SJSA1 (cell line): ENCODE measurements at places on chromosomes 2 and 18. TPM values are rescaled to one million over a fixed set of nuclear protein-coding genes. Genes with fewer than 3 reads are reported as not detected.

Gene BCL2
- 4.2 and 7.8 TPM in 2 replicates for total RNA-seq

DNA sequence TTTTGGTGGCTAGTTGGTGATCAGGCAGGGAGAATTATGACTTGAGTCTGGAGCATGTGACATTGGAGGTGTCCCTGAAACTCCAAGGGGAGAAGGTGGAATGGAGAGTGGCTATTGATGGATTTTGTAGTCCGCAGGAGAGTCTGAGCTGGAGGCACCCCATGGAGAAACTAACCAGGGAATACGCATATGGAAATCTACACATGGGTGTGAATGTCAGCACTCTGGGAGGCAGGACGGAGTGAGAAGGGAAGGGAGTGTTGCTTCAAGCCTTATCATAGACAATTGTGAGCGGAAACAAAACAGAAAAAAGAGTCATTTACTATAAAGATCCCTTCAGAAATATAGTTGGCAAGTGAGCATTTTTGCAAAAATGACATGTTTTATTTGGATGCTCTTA lies 667 bp upstream of the SCYGR4 start:
- DNase-seq, result no peak

Gene TUBB6
- total RNA-seq, result 501 and 738 TPM in 2 replicates

Gene CNDP1
- not detected in 2 replicates for total RNA-seq

DNA sequence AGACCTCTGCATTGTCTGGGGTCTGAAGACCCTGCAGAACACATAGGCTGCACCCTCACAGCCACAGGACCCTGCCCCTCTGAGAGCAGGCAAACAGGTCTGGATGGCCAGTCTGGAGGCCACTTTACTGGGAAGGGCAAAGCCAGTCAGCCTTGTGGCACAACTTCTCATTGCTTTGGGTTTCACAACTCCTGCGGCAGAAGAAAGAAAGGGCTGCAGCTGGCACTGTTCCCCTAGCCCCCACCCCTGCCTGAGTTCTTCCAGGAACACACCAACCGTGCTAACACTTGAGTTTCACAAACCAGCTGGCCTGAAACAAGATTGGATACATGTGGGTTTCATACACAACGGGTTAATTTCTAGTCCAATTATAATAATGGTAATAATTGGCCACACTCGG lies 276.5 kb upstream of the MGAT5 start:
- no peak for DNase-seq

GRCh38 chr2:141692829-141693228 lies 438.0 kb downstream of the LRP1B start:
- no peak for DNase-seq

Gene CFC1
- total RNA-seq, result not detected in 2 replicates

DNA sequence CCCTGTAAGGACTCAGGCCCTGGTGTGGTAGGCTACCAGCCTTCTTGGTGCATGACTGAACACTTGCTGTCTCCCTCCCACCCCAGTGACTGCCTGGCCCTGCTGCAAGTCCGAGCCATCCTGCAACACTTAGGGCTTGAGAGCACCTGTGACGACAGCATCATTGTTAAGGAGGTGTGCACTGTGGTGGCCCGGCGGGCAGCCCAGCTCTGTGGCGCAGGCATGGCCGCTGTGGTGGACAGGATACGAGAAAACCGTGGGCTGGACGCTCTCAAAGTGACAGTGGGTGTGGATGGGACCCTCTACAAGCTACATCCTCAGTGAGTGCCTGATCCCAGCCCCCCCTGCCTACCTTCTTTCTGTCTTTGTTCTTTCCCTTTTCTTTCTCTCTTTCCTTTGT lies 55.2 kb downstream of the HK2 start:
- no peak for DNase-seq

- DNase-seq, result no peak
Measured at GRCh38 chr2:8535821-8536685, 145.8 kb upstream of the ID2 start.

GRCh38 chr2:170106102-170106840 lies 71.7 kb upstream of the MYO3B start:
- DNase-seq, result no peak

- DNase-seq, result no peak
Measured at GRCh38 chr2:203566161-203566560, 31.1 kb upstream of the RAPH1 start.
